ENCODE measurements at places on chromosomes 5 and 9.

- DNase-seq = no peak
Observed at GRCh38 chr9:116278326-116278725, 124.7 kb downstream of the PAPPA start.

- DNase-seq = no peak
Observed at GRCh38 chr9:83536332-83536731, 1.9 kb downstream of the FRMD3 start.

DNA sequence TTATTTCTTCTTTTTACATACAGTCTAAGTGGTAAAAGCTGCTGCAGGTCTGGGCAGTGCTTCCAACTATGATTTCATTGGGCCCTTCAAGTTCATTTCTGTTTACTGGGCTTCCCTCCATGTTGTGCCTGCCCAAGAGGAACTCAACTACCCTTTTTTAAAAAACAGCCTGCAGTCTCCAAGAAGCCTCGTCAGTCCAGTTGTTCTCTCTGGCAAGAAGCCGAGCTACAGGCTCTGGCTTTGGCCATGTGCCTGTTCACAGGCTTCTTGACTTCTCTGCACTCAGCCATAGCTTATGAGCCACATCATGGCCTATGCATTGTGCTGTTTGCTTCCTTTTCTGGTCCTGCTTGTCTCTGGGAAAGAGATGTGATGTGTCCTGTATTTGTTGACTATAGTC lies 119.7 kb upstream of the PJA2 start:
- no peak for DNase-seq

DNA sequence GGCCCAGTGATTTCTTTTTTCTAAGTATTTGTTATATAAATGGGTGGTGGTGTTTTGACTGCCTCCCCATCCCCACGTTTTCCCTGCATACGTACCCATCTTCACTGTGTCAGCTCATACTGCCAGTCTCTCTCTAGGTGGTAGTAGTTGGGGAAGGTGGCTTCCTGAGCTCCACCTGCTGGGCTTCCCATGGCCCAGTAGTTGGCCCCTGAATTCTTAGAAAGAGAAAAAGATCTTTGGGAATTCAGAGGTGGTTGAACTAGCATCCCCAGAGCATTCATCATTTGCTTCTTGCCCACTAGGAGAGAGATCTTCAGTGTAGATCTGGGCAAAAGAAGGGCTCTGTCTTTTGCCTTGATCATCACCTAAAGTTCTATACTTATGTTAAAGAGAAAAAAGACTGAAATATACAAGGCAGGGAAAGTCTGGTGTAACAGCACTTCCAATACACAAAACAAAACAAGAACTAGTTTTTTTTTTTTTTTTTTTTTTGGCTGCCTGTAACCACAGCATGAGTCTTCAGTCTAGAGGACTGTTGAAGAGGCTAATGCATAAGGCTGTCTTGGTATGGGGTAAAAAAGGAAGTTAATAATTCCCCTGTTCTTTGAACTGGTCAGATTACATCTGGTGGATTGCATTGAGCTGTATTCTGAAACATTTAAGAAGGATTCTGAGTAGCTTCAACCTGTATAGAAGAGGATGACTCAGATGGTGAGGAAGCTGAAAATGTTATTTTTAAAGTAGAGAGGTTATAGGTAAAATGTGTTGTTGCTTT lies 128.7 kb downstream of the ATG10 start:
- peak; percentile 15 for DNase-seq

- DNase-seq = no peak
Observed at GRCh38 chr9:89975630-89976029, 370.8 kb downstream of the GADD45G start.

- DNase-seq = no peak
Observed at GRCh38 chr5:99694884-99695283, 766.1 kb upstream of the CHD1 start.

GRCh38 chr9:24897826-24898225 lies 352.1 kb upstream of the IZUMO3 start:
- no peak for DNase-seq

GRCh38 chr9:107491081-107492053 lies 1.8 kb upstream of the KLF4 start:
- DNase-seq = no peak

- DNase-seq = no peak
Observed at GRCh38 chr9:99722877-99723276, 98.8 kb upstream of the NR4A3 start.

DNA sequence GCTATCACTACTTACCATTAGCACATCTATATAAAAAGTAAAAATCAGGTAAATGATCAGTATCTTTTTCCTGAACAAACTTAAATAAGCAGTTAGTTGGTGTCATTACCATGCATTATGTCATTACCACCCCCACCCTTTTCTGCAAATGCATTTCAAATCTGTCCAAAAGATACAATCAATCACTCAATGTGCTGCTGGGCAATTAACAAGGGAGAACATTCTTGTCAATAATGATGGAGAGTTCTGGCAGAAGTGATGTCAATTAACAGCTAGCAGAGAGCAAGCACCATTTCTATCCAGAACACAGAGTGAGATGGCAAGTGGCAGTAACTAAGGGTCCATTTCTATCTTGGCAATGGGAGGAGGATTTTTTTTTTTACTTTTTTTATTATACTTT lies 3.5 kb upstream of the PDE4D start:
- DNase-seq = no peak

GRCh38 chr5:84438456-84438855 lies 53.8 kb upstream of the EDIL3 start:
- no peak for DNase-seq

- DNase-seq = no peak
Observed at GRCh38 chr9:132162764-132163456, 1.1 kb downstream of the NTNG2 start.

DNA sequence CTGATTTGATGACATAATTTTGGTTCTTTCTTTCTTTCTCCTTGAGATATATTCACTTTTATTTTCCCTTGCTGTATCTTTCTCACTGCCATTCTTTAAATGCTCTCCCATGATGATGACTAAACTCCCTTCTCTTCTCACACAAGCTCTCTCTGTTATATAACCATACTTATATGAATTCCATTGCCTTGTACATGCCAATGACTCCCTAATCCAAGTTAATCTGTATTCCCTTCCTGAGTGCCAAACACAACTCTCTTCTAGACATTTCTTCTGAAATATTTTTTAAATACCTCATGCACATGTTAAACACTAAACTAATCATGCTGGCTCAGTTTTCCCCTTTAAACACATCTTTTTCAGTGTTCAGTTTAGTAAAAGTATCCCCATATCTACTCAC lies 62.2 kb upstream of the ST8SIA4 start:
- no peak for DNase-seq
